ENCODE measurements at places on chromosomes 5 and 9.

DNA sequence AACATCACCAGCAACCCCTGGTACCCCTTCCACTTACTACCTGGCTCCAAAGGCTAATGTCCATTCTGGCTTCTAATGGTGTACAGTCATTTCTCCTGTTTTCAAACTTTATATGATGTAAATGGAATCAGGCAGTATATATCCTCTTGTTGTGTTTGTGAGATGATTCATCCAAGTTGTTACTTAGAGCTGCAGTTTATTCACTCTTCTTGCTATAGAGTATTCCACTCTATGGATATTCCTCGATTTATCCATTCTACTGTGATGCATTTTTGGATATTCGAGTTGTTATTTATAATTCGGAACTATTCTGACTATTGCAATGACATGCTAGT, 32.4 kb downstream of the IRF1 start:
- DNase-seq, result no peak

DNA sequence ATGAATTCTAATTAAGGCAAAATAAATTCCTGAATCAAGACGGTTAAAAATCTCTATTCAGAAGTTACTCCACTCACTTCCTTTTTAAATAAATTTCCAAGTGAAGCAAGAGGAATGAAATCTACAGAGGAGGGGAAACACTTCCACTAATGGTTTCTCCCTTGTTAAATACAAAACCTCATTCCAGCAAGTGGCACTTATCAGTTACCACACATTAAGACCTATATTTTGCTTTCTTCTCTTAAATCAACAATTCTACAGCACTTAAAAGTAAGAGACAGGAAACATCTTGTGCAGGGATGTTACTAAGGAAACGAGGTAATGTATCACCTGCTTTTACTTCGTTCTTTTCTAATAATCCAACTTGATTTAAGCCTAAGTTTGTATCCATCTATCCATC, 172.6 kb downstream of the RAPGEF6 start:
- DNase-seq, result no peak

- no peak for DNase-seq
These were observed 2.8 kb upstream of the CTNNAL1 start for GRCh38 chr9:109016132-109016531.

DNA sequence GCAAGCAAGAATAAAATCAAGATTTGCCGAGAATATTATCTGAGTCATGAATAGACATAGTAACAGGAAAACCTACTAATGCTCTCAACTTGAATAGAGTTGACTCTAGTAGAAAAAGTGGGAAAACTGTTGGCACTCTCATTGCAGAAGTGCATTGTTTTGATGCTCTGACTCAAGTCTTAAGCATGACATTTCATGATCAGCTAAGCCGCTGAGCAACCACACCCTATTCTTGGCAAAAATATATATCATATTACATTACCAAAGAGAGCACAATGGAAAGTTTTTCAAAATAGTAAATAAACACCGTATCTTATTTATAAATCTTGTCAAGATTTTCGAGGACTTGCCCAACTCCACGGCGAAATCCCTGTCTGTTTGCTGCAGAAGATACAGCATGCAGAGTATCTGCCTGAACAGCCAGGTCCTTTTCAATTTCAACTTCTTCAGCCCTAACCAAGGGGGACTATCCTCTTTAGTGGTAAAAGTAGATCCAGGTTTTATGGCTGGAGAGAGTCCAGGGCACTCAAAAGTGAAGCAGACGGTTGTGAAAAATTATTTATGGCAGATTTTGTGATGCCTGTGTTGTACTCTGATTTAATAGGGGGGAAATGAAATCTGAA, 13.9 kb upstream of the ADAMTSL1 start:
- no peak for DNase-seq

DNA sequence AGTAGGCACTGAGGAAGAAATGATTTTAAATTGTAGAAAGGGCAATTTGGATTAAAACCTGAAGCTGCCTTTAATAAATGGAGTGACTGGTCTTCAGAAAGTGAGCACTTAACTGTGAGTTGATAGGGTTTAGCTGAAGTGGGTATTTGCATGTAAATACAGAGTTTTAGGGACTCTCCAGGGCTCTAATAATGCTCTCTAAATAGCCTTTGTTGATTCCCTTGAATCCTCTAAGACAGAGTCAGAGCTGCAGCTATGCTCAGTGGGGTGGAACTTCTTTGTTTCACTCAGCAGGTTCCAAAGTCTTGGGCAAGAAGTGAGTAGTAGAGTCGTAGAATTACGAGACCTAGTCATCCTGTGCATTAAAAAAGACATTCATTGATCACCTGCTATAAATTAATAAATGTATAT, 21.4 kb downstream of the GLRA1 start:
- no peak for DNase-seq

DNA sequence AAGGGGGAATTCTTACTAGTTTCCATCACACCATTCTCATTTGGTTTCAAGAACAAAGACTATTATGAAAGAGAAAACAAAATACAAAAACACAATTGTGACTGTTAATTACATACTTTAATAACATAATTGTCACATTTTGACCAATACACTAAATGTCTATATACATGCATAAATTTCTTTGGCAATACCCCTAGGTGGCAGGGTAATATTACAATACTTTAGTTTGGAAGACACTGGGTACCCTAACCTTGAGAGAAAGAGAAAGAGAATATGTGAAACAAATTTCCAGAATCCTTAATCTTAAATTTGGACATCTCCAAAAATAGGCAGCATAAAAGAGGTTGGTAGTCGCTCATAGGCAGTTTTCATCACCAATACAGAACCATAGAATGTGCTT, 619.6 kb upstream of the ADAMTS16 start:
- no peak for DNase-seq

DNA sequence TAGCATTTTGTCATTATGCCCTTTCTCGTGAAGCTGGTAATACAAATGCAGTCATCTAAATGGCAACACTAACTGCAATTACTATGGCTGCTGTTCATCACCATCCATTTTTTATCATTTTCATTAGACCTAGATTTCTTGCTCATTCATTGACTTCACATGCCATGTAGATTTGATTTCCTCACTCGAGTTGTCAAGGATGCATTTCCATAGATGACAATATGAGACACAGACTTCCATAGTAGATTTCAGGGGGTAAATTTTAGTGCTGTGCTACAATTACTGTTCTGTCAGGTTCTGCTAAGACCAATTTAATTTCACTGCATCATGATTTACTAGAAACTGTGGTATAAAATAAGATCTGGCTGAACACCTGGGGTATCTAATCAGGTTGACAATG, 589.2 kb downstream of the SEMA5A start:
- no peak for DNase-seq

DNA sequence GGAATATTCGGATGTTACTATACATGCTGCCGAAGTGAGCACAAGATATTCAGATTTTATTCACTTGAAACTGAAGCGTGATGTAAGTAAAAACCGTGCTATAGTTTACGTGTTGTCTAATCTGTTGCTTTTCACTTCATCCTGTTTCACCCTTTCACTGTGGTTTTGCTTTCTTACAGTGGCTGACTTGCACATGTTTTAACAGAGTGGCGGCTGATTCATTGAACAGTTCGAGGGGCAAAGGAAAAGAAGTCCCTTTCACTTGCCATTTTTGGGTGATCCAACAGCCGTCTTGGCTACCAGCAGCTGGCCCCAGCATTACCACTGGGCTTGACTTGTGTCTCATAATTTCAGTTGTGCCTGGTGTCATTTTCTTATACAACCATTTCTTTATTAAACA, 134.0 kb downstream of the IRX1 start:
- DNase-seq, result no peak

GRCh38 chr9:15834541-15834940, 281.7 kb downstream of the CCDC171 start:
- no peak for DNase-seq

DNA sequence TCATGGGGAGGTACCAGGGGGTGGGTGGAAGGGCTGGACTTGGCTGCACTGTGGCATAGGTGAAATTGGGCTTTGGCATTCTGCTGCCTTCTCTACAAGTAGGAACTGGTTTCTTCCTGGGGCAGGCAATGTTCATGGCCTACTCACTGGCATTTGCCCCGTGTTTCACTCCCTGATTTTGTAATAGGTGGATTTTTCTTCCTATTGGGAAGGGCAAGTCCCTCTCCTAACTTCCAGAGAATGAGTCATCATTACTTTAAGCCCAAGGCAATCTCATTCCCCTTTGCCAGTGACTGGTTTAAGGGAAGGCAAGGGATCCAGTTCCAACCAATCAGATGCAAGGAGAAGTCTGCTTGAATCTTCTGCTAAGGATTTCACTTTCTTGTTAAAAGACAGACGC, 67.9 kb upstream of the ANKRD55 start:
- no peak for DNase-seq

DNA sequence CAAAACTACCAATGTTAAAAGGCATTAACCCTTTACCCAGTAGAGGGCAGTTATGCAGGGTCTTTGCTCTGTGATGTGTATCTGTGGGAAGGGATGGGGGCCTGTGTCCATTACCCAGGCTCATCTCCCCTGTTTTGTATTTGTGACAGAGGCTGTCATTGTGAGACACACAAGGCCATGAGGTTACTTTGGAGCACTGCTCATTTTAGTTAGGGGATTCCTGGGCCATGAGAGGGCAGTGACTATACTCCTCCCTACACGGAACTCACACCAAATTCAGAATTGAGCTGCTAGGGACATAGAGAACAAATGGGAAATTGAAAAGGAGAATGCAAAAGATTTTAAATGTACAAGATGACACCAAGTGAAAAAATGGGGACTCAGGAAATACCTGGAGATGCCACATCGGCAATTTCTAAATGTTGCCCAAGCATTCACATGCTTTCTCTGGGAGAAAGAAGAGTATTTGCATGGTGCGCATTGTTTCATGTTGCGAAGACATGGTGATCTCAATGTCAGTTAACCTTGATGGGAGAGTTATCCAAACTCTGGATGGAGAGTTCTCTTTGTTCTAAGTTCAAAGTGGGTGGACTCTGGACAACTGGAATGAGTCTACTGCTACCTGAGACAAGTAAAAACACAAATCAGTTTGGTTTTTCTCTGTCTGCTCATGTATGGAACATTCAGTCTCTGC, 32.5 kb downstream of the C9orf152 start:
- DNase-seq, result no peak

- no peak for DNase-seq
These were observed 20.6 kb upstream of the IL7R start for GRCh38 chr5:35835796-35836742.

DNA sequence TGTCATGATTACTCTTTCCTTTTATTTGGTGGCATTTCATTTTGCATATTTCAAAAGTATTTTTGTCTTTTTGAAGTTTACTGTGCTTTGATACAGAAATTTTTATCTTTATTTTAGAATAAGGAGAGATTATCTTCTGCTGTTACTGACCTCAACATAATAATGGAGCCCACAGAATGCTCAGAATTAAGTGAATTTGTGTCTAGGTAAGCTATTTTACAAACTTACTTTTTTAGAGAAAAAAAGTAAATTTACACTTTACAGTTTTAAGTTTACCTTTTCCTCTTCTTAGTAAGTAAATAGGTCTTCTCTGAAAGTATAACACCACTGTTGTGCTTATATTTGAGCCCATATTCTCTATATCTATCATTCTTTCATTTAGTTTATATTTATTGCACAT, 19.8 kb downstream of the CENPP start:
- no peak for DNase-seq

DNA sequence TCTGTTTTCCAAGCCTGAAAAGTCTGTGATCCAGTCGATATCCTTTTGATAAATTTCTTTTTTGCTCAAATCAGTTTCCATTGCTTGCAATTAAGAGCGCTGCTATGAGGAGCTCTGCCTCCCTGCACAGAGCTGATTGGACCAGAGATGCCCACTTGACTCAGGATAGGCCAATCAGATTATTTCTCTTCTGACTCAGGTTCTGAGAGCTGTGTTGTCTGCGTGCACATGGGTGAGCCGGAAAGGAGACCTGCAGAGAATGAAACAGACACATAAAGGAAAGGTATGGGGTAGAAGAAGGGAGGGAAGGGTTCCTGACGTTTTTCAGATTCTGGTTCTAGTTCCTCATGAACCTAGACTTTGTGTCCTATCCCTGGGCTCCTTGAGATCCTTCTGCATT, 15.8 kb upstream of the FABP6 start:
- no peak for DNase-seq

Measured in glutamatergic neuron (in vitro differentiated cells).